ENCODE measurements at places on chromosomes 3 and 15. TPM values are rescaled to one million over a fixed set of nuclear protein-coding genes. Genes with fewer than 3 reads are reported as not detected.

- peak; percentile 47 for DNase-seq
- H3K4me1 ChIP-seq, result peaks cover 3% of the 10 kb centered on the region
- H3K27me3 ChIP-seq, result peaks cover 26% of the 10 kb centered on the region
- no peak within 1 kb of the TSS for H3K27ac ChIP-seq
- H3K36me3 ChIP-seq, result peaks cover 23% of the 10 kb centered on the region
- H3K4me3 ChIP-seq, result peak within 1 kb of the TSS; percentile 80
Measured at GRCh38 chr3:196968233-196969133, at the start of gene PIGZ. Gene PIGZ, minus strand, starts transcription at chr3:196968833. Its CDS starts 16,802 bp downstream, at chr3:196952031.

DNA sequence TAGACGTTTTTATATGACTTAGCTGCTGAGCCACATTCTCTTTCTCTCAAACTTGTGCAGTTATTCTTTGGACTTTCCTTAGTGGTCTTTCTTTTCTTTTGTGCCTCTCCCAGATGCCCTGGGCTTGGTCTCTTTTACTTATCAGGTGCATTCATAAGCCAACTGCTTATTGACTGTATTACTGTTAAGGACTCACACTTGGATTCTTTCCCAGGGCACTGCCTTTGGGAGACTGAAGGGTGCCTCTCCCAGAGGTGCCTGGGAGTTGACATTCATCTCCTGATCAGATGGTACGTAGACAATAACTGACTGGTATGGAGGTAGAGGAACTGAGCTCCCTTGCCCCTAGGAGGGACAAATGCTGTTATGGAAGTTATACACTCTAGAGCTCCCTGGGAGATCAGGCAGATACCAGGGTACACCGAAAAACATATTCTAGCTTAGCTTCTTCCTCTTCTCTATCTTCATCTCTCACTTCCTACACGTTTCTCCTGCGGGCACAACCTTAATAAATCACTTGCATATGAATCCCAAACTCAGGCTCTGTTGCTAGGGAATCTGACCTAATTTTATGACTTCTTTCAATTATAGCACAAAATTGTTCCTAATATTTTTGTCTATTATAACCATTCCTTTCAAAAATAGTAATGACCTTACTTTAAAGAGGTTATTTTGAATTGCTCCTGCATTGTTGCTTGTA is 24.7 kb downstream of the PARP15 start:
- DNase-seq, result no peak
- H3K27ac ChIP-seq, result no peak overlapping the region
- no peak overlapping the region for H3K4me3 ChIP-seq
- H3K36me3 ChIP-seq, result no peaks in the 10 kb centered on the region
- peaks cover 3% of the 10 kb centered on the region for H3K4me1 ChIP-seq

DNA sequence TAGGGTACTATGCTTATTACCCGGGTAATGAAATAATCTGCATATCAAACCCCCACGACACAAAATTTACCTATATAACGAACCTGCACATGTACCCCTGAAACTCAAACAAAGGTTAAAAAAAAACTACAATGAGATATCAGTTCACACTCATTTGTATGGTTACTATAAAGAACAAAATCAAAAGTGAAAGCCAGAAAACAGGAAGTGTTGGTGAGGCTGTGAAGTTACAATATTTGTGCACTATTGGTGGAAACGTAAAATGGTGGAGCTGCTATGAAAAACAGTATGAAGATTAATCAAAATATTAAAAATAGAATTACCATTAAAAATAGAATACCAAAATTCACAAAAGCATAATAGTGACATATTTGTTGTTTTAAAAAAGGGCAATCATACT is 128.9 kb downstream of the ZIC1 start:
- no peak overlapping the region for H3K4me3 ChIP-seq
- H3K27me3 ChIP-seq, result no peaks in the 10 kb centered on the region
- H3K27ac ChIP-seq, result no peak overlapping the region
- no peaks in the 10 kb centered on the region for H3K36me3 ChIP-seq

DNA sequence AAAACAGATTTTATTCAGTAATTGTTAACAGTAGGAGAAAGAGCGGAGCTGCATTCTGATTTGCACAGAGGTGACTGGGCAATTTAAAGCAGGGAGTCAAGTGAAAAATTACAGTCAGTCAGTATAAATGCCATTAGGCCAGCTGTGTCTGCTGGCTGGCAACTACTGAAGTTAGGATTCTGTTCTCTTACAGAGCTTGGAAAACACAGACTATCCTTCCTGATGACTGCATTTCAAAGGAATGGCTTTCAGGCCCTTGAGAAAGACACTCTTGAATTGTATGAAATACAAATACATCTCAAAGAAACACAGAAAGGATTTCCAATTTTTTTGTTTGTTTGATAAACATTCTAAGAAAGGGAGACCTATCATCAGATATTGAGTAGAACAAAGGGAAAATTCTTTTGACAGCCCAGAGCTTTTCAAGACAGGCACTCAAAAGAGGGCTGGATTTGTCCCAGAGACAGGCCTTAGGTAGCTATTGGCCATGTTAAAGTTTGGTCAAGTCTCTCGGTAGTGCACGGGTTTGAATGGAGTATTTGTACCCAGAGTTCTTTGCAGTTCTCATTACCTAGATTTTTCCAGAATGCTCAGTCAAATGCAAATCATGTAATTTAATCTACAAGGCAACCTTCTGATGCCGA is 551.2 kb upstream of the CCDC54 start:
- no peak overlapping the region for H3K27ac ChIP-seq
- no peaks in the 10 kb centered on the region for H3K36me3 ChIP-seq
- peaks cover 2% of the 10 kb centered on the region for H3K4me1 ChIP-seq
- no peak overlapping the region for H3K4me3 ChIP-seq

- H3K4me3 ChIP-seq, result no peak overlapping the region
- H3K27me3 ChIP-seq, result no peaks in the 10 kb centered on the region
- no peak for DNase-seq
- H3K36me3 ChIP-seq, result no peaks in the 10 kb centered on the region
- H3K4me1 ChIP-seq, result no peaks in the 10 kb centered on the region
Measured at GRCh38 chr3:119759962-119760361, 21.9 kb upstream of the NR1I2 start.

DNA sequence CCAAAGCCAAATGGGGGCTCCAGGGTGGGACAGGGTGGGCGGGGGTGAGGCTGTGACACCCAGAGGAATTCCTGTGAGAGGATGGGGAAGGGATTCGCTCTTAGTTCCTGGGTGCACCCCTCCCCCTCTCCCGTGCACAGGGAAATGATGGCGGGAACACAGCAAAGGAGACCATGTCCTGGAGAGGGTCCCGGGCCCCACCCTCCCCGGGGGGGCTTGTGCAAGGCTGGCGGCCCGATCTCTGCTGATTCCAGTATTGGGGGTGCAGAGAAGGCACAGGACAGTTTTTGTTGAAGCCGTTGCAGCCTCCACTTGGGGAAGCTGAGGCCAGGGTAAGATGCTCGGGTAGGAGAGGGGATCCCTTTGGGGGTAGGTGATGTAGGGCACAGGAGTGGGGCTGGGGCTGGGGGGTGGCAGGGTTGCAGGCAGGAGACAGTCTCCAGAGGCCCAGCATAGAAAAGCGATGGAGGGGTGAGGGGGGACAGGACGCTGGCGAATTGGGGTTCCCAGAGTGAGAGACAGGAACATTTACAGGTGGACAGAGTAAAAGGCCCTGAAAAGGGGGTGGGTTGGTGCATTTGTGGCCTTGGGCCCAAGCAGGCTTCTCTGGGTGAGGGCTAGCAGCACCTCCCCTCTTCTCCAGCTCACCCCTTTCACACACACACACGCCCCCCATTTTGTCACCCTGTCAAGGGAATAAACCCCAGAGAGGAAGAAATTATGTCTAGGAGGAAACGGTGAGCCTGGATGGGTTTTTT is 38.5 kb downstream of the HMCES start:
- no peak overlapping the region for H3K27ac ChIP-seq
- DNase-seq, result no peak
- H3K4me1 ChIP-seq, result peaks cover 5% of the 10 kb centered on the region
- H3K4me3 ChIP-seq, result peak overlapping the region; percentile 67

HYKK gene
- 1.3 TPM for total RNA-seq

NPAP1 gene
- total RNA-seq, result 0.18 TPM

KLHL40 gene
- total RNA-seq, result not detected
